ENCODE measurements at places on chromosomes 6 and 20.

DNA sequence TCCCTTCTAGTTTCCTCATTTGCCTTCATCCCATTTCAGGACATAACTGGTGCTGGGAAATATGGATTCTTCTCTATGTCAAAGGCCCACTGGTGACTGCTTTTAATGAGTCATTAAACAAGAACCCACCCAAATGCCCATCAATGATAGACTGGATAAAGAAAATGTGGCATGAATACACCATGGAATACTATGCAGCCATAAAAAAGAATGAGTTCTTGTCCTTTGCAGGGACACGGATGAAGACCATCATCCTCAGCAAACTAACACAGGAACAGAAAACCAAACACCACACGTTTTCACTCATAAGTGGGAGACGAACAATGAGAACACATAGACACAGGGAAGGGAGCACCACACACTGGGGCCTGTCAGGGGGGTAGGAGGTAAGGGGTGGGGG, 310.7 kb downstream of the ESR1 start:
- no peak for DNase-seq

- no peak for DNase-seq
Observed at GRCh38 chr6:4271761-4272470, 136.5 kb upstream of the ECI2 start.

GRCh38 chr20:8095648-8096572, 36.2 kb upstream of the PLCB1 start:
- DNase-seq, result no peak

GRCh38 chr6:11538819-11539468, 1.4 kb downstream of the TMEM170B start:
- no peak for DNase-seq

DNA sequence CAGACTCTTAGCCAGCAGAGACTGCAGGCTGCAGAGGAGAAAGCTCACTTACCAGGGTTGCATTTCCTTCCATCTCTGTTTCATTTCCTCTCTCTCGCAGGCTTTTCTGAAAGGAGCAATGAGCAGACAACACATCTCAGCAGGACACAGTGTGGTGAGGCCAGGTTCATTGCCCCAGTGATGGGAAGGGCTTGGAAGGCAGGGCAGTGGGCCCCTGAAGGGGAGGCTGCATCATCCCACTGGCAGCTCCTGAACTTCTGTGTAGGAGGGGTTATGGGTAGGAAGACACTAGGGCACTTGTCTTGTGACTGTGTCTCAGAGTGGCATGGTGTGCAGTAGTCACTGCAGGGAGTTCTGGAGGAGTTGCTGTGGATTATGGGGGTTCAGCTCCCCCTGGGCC, 246.8 kb downstream of the QKI start:
- DNase-seq, result no peak

DNA sequence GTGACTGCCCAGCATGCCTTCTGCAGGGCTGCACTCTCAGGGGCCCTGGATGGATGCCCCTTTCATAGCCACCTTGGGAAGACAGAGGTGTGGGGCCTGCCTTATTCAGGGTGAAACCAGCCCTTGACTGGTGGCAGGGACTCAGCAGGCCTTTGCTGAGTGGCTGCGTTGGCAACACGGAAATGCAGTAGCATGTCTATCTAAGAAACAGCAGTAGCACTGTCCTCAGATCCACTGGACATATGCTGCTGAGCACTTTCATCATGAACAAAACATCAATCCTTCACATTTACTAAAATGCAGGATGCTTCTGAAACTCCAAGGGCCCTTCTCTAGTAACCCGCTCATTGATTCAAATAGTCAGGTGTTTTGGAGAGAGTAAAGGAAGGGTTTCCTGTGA, 4.9 kb upstream of the TBXT start:
- no peak for DNase-seq

Data from NCI-H2081 treated with DMSO at 0.1 percent for 48 hours (cell line).